Activated T-cell treated with anti-CD3 and anti-CD28 coated beads for 4 hours (primary cell): ENCODE measurements at places on chromosomes 13 and 19.

- DNase-seq: no peak
These were observed 21.2 kb downstream of the MAST1 start for GRCh38 chr19:12859546-12859945.

- DNase-seq: no peak
These were observed 359.3 kb downstream of the EFNB2 start for GRCh38 chr13:106176117-106176516.

DNA sequence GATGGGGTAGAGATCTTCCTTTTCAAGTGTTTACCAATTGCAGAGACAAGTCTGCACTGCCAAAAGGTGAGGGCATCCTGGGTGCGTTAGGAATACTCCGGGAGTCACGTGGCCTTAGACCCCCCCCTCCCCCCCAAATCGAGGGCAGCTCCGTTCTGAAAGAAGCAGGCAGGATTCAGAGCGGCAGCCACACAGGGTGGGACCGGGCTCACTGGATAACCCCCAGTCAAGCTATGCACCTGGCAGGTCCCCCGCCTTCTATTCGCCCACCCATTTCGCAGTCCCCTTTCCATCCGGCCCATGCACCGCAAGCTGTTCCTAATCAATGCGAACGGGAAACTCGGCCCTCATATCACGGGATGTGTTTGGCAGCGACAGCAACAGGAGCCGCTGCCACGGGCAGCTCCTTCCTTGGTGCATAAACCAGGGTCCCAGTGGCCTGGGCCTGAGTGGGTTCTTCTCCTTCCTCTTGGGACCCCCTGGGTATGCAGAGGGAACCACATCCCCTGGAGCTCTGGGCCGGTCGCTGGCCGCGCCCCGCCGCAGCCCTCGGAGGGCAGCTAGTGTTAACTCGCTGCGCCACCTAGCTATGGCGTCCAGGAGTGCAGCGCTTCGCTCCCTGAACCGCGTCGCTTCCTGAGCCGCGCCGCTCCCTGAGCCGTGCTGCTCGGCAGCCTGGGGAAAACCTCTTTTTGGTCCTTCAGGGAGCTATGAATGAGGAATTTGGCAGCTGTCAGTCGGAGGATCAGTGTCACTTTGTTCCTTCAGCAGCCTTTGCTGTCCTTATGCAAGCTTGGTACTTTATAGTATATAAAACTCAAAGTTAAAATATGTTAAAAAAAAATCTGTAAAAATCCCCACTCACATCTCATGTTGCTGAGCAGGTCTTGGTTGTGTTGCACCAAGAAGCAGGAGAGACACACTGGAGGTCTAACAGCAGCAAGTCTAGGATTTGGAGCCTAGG is 41.4 kb downstream of the LYL1 start:
- DNase-seq: peak; percentile 72

DNA sequence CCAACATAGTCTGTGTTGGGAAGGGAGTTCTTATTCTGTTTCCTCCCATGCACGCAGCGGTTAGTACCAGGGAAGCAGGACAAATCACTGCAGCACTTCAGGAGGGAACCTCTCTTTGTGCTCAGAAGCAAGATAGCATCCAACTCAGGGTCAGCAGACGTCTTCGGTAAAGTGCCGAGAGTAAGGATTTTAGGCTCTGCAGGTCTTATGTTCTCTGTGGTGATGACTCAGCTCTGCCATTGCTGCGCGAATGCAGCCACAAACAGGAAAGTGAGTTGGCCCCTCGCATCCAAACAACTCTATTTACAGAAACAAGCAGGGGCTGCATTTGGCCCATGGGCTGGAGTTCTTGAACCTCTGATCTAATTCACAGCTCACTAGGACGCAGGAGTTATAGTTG is 122.1 kb upstream of the SPATA13 start:
- DNase-seq: no peak

DNA sequence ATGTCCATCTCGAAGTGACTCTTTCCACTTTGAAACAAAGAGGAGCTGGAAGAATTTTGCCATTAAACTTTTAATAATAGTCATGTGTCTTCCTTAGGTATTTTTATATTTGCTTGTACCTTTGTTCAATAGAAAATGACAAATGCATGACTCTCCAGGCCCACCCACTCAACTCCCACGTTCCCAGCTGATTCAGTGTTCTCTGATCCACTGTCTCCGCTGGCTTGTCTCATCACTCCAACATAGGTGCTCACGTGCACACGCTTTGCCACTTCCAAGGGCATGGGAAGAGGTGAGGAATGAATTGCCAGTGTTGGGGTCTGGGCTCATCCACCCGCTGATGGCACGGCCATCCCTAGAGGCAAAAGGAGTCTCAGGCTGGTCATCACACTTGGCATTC is 24.5 kb downstream of the RASL11A start:
- peak; percentile 23 for DNase-seq

- DNase-seq: no peak
These were observed 475.5 kb downstream of the TSHZ3 start for GRCh38 chr19:30873691-30874090.

DNA sequence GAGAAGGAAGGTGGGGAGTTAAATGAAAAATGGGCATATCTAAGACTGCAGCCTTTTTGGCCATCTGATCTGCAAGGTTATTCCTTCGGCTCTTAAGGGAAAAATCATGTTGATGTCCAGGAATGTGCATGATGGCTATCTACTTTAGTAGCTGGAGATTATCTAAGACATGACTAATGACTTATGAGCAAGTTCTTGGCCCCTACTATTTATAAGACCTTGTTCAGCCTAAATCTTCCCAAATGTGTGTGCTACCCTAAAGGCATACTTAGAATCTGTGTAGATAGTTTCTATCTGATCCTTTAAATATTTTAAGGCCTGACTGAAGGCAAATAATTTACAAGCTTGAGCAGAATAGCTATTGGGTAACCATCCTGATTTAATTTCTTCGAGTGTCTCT is 41.8 kb upstream of the CD177 start:
- no peak for DNase-seq

GRCh38 chr19:947707-948539 is 22.1 kb downstream of the ARID3A start:
- no peak for DNase-seq

- no peak for DNase-seq
These were observed 14.3 kb downstream of the CRX start for GRCh38 chr19:47836038-47836437.

DNA sequence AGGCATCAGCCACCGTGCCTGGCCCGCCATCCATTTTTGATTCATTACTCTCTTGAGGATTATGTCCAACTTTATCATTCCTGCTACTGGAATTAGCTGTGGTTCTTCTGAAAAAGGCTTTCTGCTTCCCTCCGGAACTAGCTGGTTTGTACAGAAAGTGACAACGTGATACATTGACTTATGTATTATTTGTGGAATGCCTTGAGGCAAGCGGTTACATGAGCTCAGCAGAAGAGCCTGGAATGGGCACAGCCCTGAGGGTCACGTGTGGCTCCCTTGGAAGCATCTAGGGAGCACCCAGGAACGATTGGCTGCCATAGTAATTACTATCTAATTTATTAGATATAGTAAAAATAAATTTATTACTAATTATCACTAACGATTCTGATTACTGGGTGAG is 14.4 kb upstream of the RETN start:
- no peak for DNase-seq

DNA sequence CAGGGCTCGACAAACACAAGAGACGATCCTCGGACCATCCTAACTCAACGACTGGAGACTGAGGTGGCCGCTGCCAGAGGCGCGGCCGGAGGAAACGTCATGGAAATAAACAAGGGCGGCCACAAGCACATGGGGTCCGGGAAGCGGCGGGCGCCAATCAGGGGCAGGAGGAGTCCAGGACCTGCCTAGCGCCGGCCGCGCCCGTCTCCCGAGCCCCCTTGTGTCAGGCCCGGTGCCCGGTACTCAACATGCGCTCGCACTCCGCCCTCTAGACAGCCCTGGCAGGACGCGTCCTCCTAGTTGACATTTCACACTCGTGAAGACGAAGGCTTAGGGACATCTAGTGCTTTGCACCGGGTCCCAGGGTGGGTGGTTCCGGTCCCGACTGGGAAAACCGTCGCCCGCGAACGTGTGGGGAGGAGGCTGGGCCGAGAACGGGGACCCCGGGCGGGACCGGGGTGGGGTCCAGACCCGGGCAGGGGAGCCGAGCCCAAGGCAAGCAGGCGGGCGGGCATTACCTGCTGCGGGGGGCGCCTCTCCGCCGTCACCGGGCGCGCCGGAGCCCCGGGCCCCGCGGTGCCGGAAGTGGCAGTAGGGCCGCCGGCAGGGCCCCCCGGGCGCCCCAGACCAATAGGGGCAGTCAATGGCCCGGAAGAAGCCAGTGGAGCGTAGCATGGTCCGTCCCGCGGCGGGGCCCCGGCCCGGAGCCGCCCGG is 442 bp downstream of the REXO1 start:
- no peak for DNase-seq

DNA sequence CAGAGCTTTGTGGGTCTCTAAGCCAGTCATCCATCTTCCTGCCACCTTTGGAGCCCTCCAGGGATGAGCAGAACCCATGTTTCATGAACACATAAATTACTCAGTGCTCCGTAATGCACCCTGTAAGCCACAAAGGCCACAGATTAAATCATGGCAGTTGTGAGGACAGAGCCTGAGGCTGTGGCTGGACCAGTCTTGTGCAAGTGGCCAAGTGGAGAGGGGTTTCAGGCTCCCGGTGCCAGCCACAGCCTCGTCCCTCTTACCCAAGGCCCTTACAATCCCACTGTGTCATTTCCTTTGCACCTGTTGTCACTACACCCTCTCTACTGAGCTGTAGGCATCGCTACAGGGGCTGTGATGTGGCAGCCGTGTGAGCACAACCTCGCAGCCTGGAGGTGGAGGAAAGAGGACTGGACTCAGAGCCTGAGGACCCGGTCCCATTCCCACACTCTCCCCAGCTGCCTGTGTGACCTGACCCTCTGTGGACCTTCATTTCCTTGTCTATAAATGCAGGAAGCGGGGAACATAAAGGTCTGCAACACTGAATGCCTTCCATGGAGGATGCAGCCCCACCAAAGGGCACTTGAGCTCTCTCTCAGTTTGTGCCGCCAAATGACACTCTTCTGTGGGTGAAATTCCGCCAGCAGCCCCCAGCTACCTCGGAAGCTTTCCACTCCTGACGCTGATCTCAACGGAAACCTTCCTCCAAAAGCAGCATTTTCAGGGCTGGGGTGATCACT is 792.0 kb downstream of the UQCRFS1 start:
- DNase-seq: no peak

DNA sequence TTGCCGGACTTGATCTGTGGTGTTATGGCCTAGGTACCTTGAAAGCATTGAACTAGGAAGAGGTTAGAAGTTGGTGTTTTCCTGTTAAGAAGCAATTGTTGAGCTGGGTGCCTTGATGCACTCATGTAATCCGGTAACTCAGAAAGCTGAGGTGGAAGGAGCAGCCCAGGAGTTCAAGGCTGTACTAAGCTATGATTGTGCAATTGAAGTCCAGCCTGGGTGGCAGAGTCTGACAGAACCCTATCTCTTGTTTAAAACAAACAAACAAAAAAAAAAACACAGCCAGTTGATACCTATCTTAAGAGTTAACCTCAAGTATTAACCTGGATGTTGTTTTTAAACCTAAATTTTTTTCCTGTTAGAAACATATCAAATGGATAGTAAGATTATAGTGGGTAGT is 19.3 kb downstream of the SAFB start:
- no peak for DNase-seq

- DNase-seq: no peak
These were observed 33.6 kb downstream of the ZNF383 start for GRCh38 chr19:37251308-37252229.

GRCh38 chr13:45219123-45219891 is 18.5 kb upstream of the KCTD4 start:
- DNase-seq: no peak

- no peak for DNase-seq
These were observed 15.7 kb upstream of the F7 start for GRCh38 chr13:113089693-113090414.
